Renal cortex interstitium (tissue), 15 donors: ENCODE measurements at places on chromosomes 11 and 22. TPM values are rescaled to one million over a fixed set of nuclear protein-coding genes. Genes with fewer than 3 reads are reported as not detected.
A peak's percentile ranks its signal among the peaks of the same experiment; 100 is the strongest.

DNA sequence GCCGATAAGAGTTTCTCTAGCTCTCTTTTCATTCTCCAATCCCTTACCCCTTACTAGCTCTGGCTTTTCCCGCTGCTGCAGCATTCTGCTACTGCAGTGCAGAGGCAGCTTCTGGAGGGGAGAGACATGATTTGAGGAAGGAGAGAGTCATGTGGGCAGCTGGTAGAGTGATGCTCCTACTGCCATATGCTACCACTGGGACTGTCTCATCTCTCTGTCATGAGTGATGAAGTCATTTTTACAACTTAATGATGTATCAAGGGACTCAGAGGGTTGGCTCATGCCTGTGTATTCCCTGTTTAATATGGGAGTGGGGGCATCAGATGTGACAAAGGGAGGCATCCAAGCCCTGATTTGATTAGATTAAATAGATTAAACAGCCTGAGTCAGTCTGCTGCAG lies 11.3 kb downstream of the SLC17A6 start:
- DNase-seq, result no peak

DNA sequence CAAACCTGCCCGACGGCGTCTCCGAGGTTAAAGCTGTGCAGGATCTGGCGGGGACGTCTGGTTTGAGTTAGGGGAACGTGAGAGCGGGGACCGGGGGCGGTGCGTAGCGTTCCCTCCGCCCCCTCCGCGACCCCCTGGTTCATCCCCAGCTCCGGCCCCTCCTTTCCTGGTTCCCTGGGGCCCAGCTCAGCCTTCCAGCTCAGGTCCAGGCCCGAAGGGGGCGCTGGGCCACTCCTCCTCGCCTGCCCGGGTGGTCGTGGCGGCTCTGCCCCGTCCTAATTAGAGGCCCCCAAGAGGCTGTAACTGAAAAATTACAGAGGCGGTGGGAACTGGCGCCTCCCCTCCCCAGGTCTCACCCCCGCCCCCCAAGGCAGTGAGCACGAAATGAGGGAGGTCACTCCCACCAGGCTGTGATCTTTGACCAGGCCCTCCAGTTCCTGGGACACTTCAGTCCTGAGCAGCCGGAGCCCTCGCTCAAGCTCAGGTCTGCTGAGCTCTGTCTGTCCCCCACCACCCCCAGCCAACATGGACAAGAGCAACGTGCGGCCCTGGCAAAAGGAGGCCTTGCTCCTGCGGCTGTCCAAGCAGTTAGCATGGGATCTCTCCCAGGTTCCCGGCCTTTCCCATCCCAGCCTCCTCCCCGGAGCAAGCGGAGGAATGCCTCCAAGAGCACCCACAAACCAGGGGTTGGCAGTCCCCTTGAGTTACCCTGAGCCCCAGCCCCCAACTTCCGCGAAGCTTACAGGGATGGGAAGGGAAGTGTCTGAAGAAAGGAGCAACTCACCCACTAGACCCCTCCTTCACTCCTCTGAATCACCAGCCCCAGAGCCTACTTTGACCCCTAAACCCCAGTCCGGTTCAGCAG lies 3.3 kb downstream of the CD248 start:
- no peak for DNase-seq

DNA sequence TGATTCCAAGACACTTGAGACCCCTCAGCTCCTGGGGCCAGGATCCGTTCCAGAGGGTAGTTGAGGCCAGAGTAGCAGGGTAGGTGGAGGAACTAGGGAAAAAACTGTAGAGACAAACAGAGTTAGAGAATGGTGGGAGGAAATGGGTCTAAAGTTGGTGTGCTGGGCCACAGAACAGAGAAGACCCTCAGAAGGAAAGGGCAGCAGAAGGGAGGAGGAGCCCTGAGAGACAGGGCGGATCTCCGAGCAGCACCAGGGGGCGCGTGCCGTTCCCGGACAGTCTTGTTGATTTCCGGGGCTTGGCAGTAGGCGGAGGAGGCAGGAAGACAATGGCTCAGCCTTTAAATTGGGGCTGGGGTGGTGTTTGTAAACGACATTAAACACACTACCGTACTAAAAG lies 2.4 kb upstream of the CECR2 start:
- DNase-seq, result peak; percentile 29

GRCh38 chr22:30097861-30098260 lies 17.6 kb downstream of the HORMAD2 start:
- DNase-seq, result no peak

GRCh38 chr11:102810950-102811660 lies 13.1 kb upstream of the MMP1 start:
- DNase-seq, result peak; percentile 13

DNA sequence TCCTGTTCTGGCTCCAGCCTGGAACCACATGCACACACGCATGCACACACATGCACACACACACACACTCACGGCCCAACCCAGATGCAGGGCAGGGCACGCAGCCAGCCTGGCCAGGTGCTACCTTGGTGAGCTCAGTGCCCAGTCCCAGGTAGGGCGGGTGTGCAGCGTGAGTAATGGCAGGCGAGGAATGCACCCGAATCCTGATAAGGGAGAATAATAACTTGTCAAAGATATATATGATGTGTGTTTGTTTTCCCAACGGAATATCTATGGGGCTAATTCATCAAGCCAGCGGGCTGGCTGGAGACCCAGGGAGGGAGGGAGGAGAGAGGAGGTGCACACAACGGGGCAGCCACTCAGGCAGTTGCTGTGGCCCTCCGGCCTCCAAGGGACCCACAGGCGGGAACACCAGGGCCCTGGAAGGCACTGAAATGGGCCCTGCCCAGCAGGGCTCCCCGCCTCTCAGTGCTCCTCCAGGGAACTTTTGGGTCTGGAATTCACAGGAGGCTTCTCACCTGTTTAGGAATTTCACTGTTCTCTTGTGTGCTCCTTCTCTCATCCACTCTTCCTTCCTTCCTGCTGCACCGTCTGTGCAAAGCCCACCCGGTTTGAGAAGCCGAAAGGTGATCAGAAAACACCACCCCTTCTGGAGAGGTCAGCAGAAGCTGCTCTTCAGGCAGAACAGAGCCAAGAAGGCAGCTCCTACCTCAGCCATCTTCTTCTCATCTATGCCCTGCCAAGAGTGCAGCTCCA lies 79.0 kb downstream of the BUD13 start:
- DNase-seq, result no peak

DNA sequence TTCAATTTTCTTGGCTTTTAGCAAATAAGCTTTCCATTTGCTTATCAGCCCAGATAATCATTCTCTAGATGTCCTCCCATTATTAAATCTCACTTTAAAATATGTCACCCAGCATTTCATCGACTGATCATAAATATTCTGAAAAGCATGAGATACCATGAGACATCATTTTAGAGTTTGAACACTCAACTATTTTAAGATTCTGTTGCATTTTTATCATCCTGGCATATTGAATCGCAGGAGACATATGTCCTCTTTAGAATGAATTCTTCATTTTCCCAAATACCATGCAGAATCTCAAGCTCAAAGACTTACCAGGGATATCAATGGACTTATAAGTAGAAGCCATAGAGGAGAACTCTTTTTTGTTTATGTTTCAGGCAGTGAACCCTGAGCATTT lies at the start of gene OR52A5:
Gene OR52A5, minus strand, starts transcription at position 361 of the 400 bp plus-strand sequence. CDS start 5,714 bp downstream, outside the sequence.
- no peak for DNase-seq

DNA sequence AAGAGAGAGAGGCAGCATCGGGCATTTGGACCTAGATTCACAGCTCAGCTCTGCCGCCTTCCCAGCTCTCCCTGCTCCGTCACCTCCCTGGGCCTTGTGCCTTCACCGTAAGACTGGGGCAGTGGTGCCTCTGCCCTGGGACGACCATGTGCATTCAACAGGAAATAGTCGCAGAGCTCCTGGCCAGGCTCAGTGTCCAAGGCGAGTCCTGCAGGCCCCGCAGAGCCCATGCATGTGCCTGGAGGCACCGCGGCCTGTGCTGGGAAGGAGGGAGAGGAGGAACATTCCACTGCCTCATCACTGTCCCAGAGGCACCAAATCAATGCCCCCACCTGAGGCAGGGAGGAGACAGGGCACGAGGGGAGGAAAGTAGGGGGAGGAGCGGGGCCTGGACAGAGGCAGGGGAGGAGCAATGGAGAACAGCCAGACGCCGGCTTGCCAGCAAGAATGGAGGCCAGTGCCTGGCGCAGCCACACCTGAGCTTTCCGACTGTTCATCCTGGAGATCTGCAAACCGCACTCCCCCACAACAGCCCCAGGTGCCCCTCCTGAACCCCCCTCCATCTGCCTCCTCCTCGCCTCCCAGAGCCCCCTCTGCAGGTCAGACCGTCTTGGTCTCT lies 74.4 kb upstream of the PRR5 start:
- DNase-seq, result no peak

DNA sequence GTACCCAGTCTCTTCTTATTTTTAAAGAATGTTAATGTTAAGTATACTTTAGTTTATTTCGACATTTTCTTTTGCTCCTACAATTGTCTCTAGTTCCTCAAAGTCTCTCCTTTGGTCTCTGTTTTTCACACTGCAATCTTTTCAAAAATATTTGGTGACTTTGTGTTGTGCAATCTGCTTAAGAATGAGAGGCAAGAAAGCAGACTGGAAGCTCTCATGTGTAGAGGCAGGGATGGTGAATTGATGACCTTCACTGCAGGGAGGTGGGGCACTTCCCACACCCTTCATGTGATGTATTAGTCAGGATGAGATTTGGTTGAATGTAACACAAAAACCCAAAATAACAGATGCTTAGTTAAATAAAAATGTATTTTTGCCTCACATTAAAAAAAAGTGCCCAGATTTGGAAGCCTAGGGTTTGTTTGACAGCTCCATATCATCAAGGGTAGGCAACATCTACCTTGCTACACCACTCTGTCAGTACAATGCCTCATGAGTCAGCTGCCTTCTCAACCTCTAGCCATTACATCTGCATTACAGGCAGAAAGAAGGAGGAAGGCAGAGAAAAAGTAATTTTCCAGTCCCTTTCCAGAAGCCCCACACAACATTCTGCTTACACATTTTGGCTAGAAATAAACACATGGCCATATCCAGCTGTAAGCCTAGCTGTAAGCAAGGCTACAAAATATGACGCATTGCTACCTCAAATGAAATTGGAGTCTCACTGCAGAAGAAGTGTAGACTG lies 3.8 kb upstream of the MMP27 start:
- no peak for DNase-seq

DNA sequence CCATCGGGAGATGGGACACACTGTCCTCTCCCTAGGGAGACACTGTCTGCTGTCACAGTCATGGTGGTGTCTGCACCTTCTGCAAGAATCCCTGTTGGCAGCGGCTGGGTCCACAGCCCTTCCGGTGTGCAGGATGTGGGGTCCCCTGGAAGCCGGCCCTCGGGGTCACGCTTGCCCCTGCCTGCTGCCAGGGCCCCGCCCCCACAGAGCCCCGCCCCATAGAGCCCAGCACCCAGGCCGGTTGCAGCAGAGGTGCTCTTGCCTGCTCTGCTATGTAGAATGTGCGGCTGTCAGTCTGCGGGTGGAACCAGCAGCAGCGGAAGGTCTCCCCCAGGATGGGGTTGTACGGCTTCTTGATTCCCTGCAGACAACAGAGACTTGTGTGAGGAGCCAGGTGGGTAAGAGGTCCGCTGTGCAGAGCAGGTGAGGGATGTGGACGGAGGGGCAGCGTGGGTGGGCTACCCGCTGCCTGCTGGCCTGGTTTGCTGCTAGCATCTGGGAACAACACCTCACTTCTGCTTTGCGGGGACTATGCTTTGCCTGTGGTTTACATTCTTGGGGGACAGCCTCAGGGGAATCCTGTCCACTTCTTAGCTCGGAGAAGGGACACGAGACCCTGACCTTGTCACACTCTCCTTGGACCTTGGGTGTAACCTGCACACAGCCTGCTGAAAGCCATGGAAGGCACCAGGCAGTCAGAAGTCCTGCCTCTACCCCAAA lies 44.9 kb upstream of the CARS1 start:
- DNase-seq, result no peak

DNA sequence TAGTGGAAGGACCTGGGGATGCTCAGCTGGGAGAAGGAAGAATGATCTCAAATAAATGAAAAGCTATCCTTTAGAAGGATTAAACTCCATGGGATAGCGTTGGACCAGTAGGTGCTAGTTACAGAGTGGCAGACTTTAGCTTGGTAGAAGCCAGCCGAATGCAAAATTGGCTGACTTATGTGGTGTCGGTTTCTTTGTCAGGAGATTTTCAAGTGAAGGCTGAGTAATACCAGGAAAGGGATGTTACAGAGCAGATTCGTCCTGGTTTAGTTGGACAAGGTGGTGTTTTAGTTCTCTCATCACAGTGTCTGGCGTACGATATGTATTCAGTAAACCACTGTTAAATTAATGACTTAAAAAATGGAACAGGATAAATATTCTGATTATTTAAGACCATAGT lies 26.0 kb downstream of the FDX1 start:
- DNase-seq, result no peak

DNA sequence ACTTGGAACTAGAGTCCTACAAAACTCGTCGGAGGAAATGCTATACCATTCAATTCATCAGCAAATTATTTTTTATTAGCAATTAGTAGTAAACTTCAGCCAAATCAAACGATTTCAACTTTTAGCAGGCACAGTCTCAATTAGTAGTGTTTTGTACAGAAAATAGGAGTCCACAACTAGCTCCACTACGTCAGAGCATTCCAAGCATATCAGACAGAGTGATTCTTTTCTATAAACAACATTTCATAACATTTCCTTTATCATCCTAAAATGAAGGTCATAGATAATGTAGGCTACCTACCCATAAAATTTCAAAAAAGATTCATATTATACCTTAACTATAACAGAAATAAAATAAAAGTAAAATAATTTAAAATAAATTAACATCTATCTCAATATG lies 169.9 kb downstream of the KIF18A start:
- no peak for DNase-seq

DNA sequence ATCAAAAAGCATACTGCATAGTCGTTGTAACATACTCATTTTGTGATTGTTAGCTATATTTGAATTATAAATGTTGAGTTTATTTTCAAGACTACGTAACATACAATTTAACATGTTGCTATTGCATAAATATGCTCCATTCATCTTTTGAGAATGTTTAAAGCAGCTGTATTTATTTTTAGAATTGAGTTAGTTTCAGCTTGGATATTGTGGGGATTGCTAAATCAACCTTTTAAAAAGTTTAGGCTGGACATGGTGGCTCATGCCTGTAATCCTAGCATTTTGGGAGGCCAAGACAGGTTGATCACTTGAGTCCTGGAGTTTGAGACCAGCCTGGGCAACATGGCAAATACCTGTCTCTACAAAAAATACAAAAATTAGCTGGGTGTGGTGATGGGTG lies 288.1 kb downstream of the DYNC2H1 start:
- no peak for DNase-seq

- no peak for DNase-seq
These were observed 150.1 kb downstream of the MN1 start for GRCh38 chr22:27651486-27651885.

DNA sequence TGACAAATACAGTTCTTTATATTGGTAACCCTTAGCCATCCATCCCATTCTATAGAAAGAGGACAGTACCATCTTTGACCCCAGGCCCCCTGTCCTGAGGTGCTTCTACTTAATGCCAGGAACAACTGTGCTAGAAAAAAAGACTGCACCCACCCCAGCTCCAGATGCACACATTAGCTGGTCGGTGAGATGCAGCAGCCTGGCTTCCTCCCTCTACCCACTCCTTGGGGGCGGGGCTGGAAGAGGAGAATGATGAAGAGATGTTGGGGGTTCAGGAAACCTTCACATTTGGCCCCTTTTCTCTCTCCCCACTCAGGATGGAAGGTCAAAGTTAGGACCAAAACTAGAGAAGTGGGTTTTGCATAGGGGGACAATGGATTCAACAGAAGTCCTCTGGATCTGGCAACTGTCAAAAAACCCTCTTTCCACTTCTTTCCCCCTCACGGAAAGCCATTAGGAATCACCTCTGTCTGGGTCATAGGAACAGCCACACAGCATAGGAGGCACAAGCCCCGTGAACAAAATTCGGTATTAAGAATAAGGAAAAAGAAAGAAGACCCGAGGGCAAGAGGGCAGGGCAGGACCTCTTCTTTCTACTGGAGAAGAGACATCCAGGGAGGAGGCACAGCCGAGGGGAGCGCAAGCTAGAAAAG lies 755 bp downstream of the NRIP3 start:
- no peak for DNase-seq

The SSTR3 gene
- polyA plus RNA-seq, result 0.68 TPM

The FOLR3 gene
- polyA plus RNA-seq, result 3.0 TPM

The TNNI2 gene
- polyA plus RNA-seq, result 0.45 TPM
